A549 treated with CpdA at 1 μM for 4 hours (cell line): ENCODE measurements at places on chromosomes 2 and 18. TPM values are rescaled to one million over a fixed set of nuclear protein-coding genes. Genes with fewer than 3 reads are reported as not detected.

The CTLA4 gene
- total RNA-seq, result not detected in 5 replicates

The IL18R1 gene
- 0.87 to 1.4 TPM (median 1.1 TPM) in 5 replicates for total RNA-seq

The WNT10A gene
- 0.06 to 0.24 TPM (median 0.10 TPM) in 4 of 5 replicates, not detected in the other for total RNA-seq

The NPHP1 gene
- total RNA-seq, result 8.0 to 10.3 TPM (median 8.9 TPM) in 5 replicates

The YES1 gene
- 19.3 to 31.0 TPM (median 21.9 TPM) in 5 replicates for total RNA-seq
